ENCODE measurements at places on chromosomes 7 and 10. TPM values are rescaled to one million over a fixed set of nuclear protein-coding genes. Genes with fewer than 3 reads are reported as not detected.

UPP1 gene
- 23.7 TPM for total RNA-seq

NYAP1 gene
- total RNA-seq = 3.4 TPM

TBXAS1 gene
- 4.9 TPM for total RNA-seq

OPN4 gene
- not detected for total RNA-seq

TMEM176A gene
- 6.2 TPM for total RNA-seq

ABCA13 gene
- not detected for total RNA-seq

MYH16 gene
- total RNA-seq = not detected

ADARB2 gene
- total RNA-seq = not detected

PRSS37 gene
- not detected for total RNA-seq

ABCB4 gene
- not detected for total RNA-seq

UCMA gene
- total RNA-seq = not detected

MEOX2 gene
- total RNA-seq = 17.0 TPM

UFSP1 gene
- 6.0 TPM for total RNA-seq

SPDYE5 gene
- total RNA-seq = not detected

GBX1 gene
- total RNA-seq = not detected

VCL gene
- 277 TPM for total RNA-seq

HIBADH gene
- total RNA-seq = 62.9 TPM

LMBR1 gene
- total RNA-seq = 35.1 TPM

SPDYE1 gene
- total RNA-seq = not detected

INSIG1 gene
- total RNA-seq = 190 TPM

WDR91 gene
- total RNA-seq = 6.0 TPM

RADIL gene
- 1.3 TPM for total RNA-seq

TM9SF3 gene
- total RNA-seq = 52.1 TPM

ECHDC3 gene
- total RNA-seq = 18.7 TPM

POP7 gene
- total RNA-seq = 25.4 TPM

CALHM1 gene
- total RNA-seq = not detected

TDRD1 gene
- total RNA-seq = 0.23 TPM

SVOPL gene
- not detected for total RNA-seq

TMEM196 gene
- 1.5 TPM for total RNA-seq

KRIT1 gene
- total RNA-seq = 16.7 TPM

DCLRE1C gene
- total RNA-seq = 2.9 TPM

MMP21 gene
- not detected for total RNA-seq

CCL24 gene
- not detected for total RNA-seq

ERVW-1 gene
- not detected for total RNA-seq

HSPB1 gene
- 837 TPM for total RNA-seq

PPIA gene
- total RNA-seq = 2,711 TPM

ZNF425 gene
- total RNA-seq = 2.3 TPM

PNLIPRP3 gene
- not detected for total RNA-seq

GLI3 gene
- 5.3 TPM for total RNA-seq

NPFFR1 gene
- total RNA-seq = not detected
